ENCODE measurements at places on chromosomes 7 and 10.
A peak's percentile ranks its signal among the peaks of the same experiment; 100 is the strongest.

DNA sequence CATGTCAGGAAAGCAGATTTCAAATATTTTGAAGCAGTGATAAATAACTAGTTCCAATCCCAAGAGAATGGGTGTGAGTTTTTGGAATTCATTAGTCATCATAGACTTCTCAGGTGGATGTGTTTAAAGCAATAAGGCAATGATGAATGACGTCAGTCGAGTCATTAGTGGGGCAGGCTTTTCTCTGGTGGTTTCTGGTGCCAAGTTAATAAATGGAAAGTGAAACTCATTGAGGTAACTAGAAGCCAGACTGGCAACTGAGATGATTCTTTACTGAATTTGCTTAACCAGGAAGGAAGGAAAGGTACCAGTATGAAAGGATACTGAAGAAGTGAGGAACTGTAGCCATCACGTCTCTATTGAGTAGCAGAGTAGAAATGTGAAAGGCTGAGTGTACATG, 311.0 kb downstream of the GPAM start:
- no peak for DNase-seq

- DNase-seq: peak; percentile 18
Measured at GRCh38 chr10:96043893-96044715, 721 bp downstream of the CCNJ start.

- no peak for DNase-seq
Measured at GRCh38 chr7:43864126-43864525, 5.2 kb downstream of the MRPS24 start.

- DNase-seq: no peak
Measured at GRCh38 chr7:2650451-2650850, 18.7 kb downstream of the TTYH3 start.

DNA sequence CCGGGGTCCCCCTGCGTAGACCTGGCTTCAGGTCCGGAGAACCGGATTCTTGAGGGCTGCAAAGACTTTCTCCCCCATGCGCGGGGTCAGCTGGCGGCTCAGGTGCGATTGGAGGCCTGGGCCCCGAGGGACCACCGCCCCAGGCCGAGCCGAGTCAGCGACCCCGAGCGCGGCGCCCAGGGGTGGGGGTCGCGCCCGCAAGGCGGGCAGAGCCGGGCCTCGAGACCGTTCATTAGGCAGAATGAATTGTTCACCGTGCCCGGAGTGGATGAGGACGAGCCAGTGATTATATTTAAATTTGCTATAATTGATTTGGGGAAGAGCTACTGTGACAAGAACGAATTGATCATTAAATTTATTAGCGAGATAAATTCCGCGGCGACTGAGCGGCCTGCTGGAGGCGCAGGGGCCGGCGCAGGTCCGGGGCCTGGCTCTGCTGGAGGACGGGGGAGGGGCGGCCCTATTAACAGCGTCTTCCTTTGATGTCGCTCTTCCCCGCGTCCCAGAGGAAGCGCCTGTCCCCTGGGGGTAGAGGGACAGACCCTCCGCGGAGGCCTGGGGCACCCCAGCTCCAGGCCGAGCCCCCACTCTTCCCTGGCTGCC, 7.5 kb downstream of the MNX1 start:
- no peak for DNase-seq

GRCh38 chr10:30047430-30047829, 12.0 kb downstream of the JCAD start:
- no peak for DNase-seq

DNA sequence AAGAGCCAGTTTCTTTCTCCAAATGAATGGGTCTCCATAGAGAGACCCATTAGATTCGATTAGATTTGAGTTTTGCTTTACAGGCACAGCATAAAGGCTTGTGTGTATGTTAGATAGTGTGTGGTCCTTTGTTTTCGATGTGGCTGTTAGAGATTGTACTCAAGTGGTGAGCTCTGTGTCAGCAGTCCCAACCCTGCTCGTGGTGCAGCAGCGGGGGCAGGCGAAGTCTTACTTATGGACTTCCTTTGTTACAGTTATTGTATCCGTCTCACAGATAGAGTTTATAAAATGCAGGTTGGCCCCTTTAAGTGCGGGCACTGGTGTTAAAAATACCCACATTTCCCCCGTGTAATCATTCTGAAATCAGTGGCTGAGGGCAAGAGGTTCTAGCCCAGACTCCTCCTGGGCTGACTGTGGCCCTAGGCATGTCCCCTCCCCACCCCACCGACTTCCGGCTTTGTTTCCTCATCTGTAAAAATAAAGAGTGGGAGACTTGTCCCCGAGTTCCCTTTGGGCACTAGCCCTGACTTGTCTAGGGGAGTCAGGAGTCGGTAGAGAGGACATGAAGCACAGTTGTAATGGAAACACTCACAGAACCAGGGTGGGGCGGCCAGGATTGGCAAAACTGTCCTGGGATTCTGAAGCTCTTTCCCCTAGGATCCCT, 28.6 kb downstream of the MTURN start:
- DNase-seq: no peak

- DNase-seq: no peak
Measured at GRCh38 chr10:98313598-98313997, 45.6 kb upstream of the LOXL4 start.

- no peak for DNase-seq
Measured at GRCh38 chr7:135965602-135966001, 11.6 kb downstream of the MTPN start.

DNA sequence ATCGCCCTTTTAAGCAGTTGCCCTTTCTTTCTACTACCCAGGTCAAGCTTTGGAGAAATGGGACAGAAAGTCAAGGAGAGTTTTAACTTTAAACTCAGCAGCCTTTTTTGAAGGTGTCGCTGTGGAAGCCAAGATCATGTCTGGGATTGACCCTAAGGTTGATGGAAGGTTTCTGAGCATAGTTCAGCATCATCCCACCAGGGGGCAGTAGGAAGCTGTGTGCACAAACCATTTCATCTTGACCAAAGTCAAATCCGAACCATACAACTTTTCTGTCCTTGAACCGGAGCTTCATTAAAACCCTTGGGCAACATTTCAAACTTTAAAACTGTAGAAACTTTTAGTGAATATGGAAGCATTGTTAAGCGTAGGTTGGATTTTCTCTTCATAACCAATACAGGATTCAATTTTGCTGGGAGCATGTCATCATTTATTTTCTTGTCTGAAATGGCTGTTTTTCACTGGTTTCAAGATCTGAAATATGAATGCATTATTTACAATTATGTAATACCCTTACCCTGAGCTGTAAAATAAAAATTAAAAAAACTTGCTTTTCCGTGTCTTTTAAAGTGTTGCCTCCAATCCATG, 214.4 kb upstream of the KIAA1217 start:
- peak; percentile 12 for DNase-seq

DNA sequence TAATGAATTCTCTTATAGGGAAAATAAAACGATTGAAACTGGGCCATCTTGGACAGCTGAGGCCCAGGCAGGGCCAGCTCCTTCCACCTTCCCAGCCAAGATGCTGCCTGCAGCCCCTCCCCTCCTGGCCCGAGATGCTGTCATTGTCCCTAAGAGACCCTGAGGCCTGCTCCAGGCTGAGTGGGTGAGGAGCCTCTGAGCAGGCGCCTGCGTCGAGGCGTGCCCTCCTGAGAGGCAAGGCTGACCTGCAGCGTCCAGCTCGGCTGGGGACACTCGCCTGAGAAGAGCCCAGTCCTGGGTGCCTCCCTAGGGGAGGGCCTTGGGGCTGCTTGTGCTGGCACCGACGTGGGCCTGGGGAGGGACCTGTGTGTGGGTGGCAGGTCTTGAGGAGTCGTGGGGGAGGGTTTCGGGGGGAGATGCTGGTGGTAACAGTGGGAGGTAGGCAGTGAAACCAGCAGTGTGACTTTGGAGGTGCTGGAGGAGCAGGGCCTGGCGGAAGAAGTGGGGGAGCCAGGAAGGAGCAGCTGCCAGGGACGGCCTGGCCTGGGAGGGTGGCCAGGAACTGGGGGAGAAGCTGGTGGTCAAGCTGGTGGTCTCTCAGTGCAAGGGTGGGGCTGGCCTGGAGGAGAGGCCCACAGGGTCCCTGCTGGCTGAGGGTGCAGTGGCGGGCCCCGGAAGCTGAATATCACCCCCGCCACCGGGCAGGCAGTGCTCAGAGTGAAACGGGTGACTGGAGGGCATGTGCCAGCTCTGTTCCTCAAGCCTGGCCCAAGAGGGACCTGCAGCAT, 7.9 kb downstream of the GPR146 start:
- no peak for DNase-seq

DNA sequence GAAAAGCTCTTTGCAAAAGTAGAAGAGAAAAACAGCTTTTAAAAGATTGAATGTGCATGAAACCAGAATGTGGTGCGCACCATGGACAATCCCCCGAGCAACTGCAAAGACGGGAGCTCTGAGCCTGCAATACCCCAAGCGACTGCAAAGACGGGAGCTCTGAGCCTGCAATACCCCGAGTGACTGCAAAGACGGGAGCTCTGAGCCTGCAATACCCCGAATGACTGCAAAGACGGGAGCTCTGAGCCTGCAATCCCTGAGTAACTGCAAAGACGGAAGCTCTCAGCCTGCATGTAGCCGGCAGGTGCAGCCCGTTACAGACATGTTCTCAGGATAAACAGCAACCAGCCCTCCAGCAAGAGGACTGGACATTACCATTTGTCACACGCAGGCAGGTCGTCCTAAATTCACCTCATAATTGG, 6.2 kb downstream of the ZNF775 start:
- DNase-seq: no peak

DNA sequence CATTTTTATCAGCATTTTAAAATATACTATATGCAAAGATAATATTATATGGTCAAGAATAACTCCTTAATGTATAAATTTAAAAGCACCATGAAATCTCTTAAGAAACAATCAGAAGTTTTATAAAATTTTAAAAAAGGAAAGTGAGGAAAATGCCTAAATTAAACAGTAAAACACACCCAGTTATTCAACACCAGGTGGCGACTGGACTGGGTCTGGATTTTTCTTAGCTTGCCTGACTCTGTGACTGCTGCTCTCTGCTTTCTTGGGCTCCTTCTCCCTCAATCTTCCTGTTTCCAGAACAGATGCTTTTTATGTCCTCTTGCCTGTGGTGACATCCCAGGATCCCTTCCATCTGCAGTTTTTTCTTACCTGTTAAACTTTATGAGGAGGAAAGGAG, 200.3 kb downstream of the BICC1 start:
- no peak for DNase-seq

- DNase-seq: no peak
Measured at GRCh38 chr10:91759581-91759986, 38.6 kb upstream of the TNKS2 start.

GRCh38 chr10:133309720-133310398, 1.1 kb downstream of the ZNF511 start:
- DNase-seq: no peak

- DNase-seq: no peak
Measured at GRCh38 chr7:6012355-6013104, 3.5 kb downstream of the AIMP2 start.

GRCh38 chr7:32428546-32428945, 61.6 kb downstream of the LSM5 start:
- DNase-seq: no peak

- no peak for DNase-seq
Measured at GRCh38 chr7:136045992-136046391, 68.8 kb upstream of the MTPN start.

GRCh38 chr7:7701527-7701926, 16.9 kb downstream of the RPA3 start:
- DNase-seq: no peak

- DNase-seq: peak; percentile 37
Measured at GRCh38 chr10:21173802-21174714, 276.9 kb upstream of the NEBL start.

GRCh38 chr7:78769481-78770101, 683.9 kb downstream of the MAGI2 start:
- DNase-seq: no peak

DNA sequence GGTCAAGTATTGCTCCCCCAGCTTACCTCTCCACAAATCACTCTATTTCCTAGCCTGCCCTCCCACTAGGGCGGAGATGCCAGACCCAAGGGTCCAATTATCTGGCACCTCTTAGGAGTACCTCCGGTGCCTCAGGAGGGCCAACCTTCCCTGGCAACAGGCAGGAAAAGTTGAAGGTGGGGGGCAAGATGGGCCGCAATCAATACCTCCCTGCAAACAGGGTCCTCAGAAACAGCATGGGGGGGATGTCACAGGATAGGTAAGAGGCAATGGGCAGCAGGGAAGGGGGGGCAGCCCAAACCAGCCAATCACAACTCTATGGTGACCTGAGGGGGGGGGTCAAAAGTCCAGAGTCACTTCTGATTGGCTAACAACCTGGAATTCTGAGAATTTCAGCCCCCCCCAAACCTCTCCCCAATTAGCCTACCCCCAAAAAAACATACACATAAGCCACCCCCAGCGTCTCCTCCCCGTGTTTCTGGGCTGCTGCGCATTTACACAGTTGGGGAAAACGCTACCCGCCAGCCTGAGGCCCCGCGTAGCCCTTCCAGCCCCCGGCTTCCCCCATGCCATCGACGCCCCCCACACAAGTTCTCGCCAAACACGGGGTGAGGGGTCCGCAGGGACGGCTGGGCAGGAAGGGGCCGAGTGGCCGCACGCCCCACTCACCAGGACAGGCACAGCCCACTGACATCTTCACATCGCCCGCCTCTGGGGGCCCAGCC, 589 bp downstream of the LDB1 start:
- peak; percentile 44 for DNase-seq

DNA sequence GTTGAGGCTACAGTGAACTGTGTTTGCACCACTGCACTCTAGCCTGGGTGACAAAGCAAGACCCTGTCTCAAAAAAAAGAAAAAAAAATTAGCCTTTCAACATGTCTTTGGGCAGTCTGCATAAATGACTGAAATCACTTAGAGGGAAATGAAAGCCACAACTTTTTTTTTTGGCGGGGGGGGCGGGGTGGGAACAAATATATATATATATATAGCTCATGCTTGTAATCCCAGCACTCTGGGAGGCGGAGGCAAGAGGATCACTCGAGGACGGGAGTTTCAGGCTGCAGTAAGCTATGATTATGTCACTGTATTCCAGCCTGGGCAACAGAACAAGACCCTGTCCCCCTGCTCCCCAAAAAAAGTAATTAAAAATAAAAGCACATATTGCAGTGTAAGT, 23.4 kb upstream of the MICU1 start:
- DNase-seq: no peak

DNA sequence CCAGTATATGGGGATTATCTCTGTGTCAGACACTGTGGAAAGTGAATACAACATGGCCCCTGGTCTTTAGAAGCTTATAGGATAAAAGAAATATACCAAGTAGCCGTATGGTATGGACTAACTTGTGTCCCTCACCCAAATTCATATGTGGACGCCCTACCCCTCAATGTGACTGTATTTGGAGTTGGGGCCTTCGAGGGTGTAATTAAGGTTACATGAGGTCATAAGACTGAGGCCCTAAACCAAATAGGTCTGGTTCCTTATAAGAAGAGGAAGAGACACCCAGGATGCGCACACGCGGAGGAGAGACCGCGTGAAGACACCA, 36.3 kb downstream of the ASB13 start:
- DNase-seq: no peak

DNA sequence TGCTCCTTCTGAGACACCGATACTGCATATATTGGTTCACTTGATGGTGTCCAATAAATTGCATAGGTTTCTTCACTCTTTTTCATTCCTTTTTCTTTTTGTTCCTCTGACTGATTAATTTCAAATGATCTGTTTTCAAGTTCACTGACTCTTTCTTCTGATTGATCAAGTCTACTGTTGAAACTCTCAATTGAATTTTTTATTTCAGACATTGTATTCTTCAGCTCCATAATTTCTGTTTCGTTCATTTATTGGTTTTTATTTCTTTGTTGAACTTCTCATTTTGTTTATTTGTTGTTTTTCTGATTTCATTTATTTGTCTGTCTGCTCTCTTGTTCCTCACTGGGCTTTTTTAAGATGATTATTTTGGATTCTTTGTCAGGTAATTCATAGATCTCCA, 13.6 kb downstream of the CASP7 start:
- DNase-seq: no peak

- no peak for DNase-seq
Measured at GRCh38 chr7:44520574-44520973, 20.6 kb downstream of the NPC1L1 start.

- DNase-seq: no peak
Measured at GRCh38 chr7:133839121-133839520, 288.0 kb upstream of the LRGUK start.

Data from stimulated activated CD4-positive, alpha-beta T cell treated with anti-CD3 and anti-CD28 coated beads, Interleukin-4, amount 100 ng/mL, for 48 hours (primary cell).